T-helper 1 cell (primary cell): ENCODE measurements at places on chromosomes 2 and 18.

DNA sequence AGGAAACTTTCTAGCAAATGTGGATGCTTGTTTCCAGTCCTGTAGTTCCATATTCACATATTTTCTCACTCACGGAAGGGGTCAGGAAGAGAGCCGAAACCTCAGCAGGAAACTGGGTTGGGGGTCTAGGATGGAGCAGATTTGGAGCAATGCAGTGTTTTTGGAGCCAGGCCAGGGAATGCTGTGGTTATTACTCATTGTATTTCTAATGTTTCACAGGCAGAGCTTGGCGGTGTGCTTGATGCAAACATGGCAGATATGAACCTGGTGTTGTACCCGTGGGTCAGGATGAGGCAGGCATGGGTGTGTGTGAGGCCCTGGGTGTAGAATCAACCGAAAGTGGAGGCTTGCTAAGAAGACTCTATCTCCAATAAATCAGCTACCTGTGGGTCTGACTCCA is 34.6 kb upstream of the ACKR3 start:
- DNase-seq = no peak

DNA sequence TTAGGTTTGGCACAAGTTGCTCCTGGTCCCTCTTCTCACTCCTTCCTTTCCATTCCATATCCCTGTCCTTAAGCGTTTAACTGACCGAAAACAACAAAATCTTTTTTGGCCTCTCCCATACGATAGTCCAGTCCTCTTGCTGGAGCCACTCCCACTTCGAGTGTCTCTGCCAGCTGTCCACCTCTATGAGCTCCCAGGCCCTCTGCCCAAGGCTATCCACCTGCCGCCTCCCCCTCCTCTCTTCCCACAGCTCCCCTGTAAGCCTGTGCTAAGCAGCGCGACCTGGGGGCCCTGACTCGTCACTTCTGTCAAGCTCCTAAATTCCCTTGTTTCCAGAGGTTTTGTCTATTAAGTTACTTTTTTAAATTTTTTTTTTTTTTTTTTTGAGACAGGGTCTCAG is 47.0 kb upstream of the FOSL2 start:
- DNase-seq = no peak

- DNase-seq = no peak
These were observed 2.1 kb downstream of the KHK start for GRCh38 chr2:27088634-27089033.

DNA sequence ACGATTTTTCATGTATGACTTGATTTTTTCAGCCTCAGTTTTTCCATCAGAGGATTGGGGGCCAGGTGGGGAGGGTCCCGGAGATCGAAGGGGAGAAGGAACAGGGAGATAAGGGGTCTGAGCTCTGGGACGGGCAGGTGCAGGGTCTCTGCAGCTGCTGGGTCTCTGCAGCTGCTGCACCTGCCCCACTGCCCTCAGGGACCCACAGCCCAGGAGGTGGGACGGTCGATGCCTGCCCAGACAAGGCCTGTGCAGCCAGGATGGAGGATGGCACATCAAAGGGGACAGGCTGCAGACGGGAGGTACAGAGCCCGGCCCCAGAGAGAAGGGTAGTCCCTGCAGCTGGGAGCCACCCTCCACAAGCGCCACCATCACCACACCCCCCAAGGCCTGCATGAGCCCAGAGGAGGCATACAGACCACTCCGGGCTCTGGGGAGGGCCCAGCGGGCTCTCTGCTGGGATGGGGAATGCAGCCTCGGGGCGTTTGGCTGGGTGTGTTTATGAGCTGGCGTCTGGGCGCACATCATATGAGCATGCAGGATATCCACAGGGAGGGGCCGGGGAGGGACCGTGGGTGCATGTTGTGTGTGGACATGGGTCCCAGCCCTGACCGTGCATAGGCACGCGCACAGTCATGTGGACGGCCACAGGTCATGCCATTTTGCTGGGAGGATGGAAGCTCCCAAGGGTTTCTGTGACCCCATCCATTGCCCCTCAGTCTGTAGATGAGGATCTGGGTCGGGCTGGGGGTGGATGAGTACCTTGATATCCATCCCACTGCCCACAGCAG is 34.9 kb upstream of the GPC1 start:
- DNase-seq = no peak

DNA sequence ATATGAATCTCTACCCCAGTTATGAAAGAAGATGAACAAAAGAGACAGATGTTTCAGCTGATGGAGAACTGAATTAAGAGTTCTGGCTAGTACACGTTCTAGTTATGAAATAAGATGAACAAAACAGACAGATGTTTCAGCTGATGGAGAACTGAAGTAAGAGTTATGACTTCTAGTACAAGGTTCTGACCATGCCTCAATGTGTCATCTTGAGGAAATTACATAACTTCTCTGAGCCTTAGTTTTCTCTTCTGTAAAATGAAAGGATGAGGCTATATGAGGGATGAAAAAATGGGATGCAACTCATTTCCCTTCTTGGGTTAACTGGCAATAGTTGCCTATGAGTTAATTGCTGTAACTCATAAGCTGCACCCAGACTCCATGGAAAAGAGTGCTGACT is 92.9 kb upstream of the WDR75 start:
- DNase-seq = no peak

GRCh38 chr2:9375857-9376428 is 47.4 kb downstream of the ITGB1BP1 start:
- no peak for DNase-seq

- DNase-seq = no peak
These were observed 231.9 kb upstream of the MGAT5 start for GRCh38 chr2:134021830-134022524.

DNA sequence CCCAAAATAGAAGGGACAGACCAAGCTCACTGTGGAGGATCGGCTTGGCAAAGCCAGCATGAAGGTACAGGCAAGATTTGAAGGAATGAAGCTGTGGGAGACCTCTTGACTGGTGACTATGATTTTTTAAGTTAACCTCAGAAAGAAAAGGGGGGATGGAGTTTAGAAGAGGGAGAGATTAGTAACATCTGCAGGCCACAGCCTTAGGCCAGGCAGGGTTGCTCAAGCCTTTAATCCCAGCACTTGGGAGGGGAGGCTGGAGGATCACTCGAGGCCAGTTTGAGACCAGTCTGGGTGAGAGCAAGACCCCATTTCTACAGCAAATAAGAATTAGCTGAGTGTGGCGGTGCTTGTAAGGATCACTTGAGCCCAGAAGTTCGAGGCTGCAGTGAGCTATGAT is 46.6 kb downstream of the ZNF532 start:
- no peak for DNase-seq

GRCh38 chr2:150167711-150168110 is 319.8 kb downstream of the RND3 start:
- no peak for DNase-seq
